ENCODE measurements at places on chromosomes 7 and 10.

DNA sequence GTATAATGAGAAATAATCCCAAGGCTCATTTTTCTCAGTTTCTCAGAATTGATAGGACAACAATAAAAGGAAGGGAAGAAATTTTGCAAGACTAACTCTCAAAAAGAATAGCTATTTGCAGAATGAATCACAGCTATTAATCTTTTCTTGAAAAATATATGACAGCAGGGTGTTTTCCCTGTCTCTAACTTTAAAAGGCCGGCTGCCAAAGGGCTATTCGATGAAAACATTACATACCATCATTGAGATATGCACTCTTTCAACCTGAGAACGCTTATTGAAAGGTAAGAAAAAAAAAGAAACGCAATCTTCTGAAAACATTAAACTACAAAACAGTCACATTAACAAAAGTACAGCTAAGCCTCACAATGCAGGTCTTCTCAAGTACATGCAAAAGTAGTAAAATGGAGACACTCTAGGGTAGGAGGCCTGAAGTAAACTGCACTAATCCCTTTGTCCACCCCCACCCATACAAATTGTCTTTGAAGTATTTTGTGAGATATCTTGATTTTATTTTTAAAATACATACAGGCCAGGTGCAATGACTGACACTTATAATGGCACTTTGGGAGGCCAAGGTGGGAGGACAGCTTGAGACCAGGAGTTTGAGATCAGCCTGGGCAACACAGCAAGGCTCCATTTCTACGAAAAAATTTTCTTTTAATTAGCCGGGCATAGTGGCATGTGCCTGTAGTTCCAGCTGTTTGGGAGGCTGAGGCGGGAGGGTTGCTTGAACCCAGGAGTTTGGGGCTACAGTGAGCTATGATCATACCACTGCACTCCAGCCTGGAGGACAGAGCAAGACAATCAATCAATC lies 83.0 kb downstream of the PARD3 start:
- DNase-seq = no peak

GRCh38 chr10:70903262-70903921 lies 15.0 kb upstream of the PCBD1 start:
- DNase-seq = peak; percentile 61

DNA sequence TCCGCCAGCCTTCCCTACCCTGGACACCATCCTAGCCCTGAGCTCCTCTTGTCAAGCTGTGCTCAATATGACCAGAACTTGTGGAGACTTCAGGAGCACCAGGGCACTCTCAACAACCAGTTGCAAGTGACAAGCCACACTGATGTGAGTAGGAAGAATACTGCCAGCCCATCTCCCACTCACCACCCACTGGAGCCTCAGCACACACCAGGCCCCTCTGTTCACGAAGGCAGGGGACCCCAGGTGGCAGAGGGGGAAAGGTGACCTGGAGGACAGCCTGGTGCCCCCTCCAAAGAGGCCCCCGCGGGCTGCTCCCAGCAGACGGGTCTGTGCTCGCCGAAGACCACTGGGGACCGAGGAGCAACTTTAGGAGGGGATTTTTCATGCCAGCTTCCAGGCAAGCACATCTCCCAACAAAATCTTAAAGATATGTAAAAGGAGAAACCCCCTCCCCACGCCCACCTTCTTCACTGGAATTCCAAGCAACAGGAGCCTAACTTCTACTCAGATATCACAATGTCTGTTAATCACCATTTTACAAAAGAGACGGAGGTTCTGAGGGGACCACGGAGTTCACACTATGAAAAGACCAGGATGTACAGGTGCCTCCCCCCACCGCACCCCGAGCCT lies 1.0 kb downstream of the MMD2 start:
- no peak for DNase-seq

DNA sequence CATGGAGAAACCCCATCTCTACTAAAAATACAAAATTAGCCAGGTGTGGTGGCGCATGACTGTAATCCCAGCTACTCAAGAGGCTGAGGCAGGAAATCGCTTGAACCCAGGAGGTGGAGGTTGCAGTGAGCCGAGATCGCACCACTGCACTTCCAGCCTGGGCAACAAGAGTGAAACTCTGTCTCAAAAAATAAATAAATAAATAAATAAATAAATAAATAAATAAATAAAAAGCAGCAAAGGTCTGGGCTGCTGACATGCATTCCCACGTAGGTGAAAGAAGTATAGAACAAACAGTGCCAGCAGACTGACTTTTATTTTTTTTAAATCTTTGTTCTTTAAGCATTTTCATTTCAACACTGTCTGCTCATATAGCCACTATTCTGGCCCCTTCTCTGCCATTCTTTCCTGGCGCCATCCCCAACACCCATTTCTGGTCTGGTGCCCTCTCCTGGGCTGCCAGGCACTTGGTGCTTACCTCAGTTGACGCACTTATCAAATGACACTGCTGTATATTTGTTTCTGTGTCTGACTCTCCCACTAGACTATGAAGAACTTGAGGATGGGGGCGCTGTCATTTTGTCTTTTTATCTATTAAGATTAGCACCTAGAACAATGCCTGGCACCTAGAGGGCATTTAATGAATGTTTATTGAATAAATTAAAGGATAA lies 15.6 kb downstream of the FAM107B start:
- no peak for DNase-seq

GRCh38 chr7:31563951-31564350 lies 50.1 kb downstream of the ITPRID1 start:
- no peak for DNase-seq

- no peak for DNase-seq
These were observed 23.5 kb upstream of the EIF5AL1 start for GRCh38 chr10:79488870-79489269.

DNA sequence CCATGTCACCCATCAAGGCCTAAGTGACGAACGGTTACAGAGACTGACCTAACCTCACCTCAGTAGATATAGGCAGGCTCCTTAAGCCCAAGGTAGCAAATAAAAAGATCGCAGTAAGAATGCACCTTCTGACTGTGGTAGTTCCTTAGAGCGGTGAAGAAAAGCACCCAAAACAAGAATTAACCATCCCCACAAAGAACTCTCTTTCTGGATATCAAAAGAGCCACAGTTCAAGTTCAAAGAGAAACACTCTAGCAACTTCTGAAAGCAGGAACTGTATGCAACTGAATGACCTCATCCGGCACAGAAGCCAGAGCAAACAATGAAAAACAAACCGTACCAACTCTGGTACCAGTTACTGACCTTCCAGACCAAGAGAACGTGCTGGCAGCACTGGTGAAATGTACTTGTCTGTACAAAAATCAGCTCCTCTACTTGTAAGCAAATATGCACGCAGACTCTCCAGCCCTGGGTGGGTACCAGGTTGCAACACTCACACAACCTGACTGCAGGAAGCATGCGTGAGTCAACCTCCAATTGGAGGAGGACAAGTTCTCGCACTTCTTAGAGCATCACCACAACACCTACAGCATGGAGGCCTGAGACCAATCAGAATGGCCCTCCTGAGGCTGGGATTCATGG lies 202.7 kb downstream of the FAM107B start:
- DNase-seq = peak; percentile 71

DNA sequence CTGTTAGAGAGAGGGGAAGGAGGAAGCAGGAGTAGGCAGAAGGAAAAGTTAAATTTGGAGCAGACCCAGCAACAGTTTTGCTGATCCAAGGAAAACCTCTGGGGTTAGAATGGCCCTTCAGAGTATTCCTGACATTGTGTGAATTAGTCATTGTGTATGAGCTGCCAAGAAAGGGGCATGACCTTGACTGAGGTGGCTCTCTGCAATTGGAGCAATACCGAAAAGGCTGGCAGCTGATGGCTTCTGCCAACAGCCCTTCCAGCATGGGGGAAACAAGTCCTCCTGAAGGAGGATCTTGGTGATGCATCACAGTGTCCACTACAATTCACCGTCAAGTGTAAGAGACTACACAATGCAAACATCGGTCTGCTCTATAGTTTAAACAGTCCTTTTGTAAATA lies 20.6 kb upstream of the WASL start:
- no peak for DNase-seq

DNA sequence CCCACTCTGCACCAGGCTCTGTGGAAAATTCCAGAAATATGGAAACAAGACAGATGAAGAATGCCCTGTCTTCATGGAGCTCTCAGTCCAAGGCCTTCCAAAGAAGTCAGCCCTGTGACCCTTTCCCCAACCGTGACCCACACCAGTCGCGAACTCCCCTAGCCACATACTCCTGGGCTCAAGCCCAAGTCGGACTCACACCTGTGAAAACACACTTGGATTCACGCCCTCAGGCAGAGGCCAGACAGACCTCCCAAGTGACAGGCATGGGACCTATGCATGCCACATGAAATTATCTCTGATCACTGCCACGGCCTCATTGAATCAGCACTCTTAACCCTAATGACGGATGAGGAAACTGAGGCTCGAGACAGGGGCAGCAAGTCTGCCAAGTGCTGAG lies 42.5 kb downstream of the ZCCHC24 start:
- DNase-seq = no peak

DNA sequence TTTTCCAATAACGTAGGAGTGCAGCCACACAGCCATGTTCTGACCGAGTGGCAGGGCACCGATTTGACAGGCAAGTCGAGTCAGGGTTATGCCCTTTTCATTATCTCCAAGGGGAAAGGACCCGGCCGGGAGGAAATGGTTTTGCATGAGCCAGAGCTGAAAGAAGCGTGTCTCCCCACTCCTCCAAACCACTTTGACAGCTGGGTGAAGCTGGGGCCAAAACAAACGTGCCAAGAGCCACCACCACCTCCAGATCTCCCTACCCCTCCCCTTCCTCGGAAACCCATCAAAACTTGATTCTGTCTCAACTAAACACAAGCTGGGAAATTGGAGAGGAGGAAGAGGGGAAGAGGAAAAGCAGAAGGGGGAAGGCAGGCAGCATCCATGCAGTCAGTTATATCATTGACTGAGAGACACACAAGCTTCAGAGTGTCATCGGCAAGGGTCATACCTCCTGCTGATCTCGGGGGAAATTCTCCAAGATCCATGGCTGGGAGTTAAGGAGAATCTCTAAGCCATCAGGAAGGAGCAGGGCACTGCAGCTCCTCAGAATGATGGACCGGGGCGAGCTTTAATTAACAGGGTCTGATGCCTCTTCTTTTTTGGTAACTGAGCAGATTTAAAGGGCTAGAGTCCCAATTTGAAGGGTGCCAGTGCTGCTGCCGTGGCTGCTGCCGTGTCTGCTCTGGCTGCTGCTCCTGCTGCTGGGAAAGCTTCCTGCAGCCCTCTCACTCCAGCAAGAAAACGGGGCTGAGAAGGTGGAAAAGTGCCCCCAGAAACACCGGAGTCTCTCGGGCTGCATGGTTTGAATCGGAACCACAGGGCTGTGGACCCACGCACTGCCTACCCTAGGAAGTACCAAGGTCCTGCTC lies 34.7 kb upstream of the CALN1 start:
- no peak for DNase-seq

DNA sequence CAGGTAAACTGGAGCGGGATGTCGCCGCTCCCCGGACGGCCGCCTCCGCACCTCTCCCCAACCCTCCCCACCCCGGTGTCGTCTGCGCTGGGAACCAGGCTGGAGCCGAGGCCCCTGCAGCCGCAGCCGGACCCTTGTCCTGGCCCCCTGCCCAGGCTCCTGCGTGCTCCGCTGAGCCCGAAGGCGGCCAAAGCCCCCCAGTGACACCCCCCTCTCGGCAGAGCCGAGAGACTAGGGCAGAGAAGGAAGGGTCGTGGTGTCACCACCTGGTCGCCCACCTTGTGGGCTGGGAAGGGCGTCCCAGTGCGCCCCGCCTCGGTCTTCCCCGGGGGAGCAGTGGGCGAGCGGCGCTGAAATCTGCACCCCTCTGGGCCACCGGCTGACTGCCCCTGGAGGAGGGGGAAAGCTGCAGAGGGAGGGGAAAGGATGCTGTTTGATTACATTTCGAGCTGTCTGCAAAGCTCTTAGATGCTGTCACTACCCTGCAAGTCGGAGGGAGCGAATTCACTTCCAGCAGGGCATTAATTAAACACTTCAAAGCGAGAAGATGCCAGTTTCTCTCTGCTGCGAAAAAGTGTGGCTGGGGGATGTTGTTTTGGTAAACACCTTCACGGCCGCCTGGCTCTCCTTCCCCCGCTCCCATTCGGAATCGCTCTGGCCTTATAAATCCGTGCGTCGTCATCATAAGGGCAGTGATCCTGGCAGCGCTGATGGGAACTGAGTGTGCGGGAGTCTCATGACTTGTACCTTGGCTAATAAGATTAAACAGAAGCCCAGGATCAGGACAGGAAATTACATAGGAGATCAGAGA lies 622 bp downstream of the DYNC1I1 start:
- DNase-seq = no peak

DNA sequence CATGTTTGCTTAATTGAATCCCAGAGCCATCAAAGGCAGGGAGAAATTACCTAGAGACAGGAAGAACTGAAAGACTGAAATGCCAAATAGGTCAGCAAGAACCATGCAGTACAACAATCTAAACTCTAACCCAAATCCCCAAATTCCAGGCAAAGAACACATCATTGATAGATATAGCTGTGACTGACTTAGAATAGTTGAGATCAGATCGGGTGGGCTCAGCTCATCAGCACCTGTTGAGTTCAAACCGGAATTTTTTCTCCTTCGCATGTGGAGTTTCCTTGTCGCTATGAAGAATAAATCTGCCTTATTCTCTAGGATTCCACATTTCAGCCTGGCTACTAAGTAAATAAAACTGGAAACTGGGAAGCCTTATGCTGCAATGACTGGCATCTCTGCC lies 1.4 kb downstream of the ANKMY2 start:
- no peak for DNase-seq

DNA sequence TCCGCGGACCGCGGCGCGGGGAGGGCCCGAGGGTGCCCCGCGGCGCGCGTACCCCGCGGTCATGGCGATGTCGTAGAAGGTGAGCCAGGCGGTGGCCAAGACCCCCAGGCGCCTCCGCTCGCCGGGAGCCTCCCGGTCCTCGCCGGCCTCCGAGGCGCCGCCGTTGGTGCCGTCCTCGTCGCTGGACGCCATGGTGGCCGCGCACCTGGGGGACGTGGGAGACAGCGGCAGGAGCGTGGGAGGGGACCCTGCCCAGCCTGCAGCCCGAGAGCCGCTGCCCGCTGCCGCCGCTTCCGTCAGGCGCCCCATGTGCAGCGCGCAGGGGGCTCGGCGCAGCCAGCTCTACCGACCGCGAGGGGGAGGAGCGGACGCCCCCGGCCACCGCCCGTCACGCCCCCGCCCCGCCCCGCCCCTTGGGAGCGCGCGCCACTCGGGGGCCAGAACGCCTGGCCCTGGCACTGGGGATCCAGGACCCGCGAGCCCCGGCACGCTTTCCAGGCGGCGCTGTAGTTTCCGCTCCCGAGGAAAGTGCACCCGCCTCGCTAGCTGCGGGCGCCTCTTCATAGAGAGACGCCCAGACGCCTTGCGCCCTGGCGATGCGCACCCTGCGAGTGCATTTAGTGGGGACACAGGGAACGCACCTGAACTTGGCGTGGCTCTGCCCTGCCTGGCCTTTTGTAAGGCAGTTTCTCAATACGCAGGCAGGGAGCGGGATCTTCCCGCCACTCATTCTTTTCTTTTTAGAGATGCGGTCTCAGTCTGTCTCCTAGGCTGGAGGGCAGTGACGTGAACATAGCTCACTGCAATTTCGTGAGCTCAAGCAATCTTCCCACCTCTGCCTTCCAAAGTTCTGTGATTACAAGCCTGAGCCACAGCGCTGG lies at the start of gene HACD1:
HACD1 (minus strand) TSS at position 344 of the 881 bp plus-strand sequence; CDS start at position 309, 35 bp downstream.
- DNase-seq = peak; percentile 76

- DNase-seq = no peak
These were observed 5.4 kb downstream of the GPRIN2 start for GRCh38 chr10:46550795-46551700.

GRCh38 chr7:101891936-101892640 lies 74.7 kb downstream of the CUX1 start:
- no peak for DNase-seq

- DNase-seq = no peak
These were observed 11.4 kb upstream of the IDI2 start for GRCh38 chr10:1037098-1037497.

GRCh38 chr7:142802301-142802700 lies 31.5 kb downstream of the PRSS2 start:
- no peak for DNase-seq

GRCh38 chr7:20794676-20795075 lies 8.0 kb upstream of the SP8 start:
- no peak for DNase-seq
